ENCODE measurements at places on chromosomes 16 and 17.

DNA sequence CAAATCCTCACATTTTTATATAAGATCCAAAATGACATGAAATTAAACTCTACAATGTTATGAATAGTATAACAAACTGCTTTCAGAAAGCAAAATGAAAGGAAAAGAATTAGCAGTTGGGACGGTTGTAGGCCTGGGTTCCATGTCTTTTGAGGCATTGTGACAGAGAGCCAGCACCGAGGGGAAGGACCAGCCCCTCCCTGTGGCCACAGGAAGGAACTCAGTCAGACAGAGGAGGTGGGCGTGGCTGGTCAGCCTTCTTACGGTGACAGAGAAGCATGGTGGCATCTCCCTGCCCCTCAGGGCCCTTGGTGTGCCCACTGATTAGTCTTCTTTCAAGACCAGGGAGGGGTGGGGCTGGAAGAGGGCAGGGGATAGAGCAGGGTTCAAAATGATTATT is 5.7 kb downstream of the ZNF319 start:
- no peak for DNase-seq

- DNase-seq = no peak
These were observed 1.3 kb upstream of the CUEDC1 start for GRCh38 chr17:57956291-57957119.

GRCh38 chr17:5902181-5903140 is 167.7 kb upstream of the WSCD1 start:
- DNase-seq = no peak

DNA sequence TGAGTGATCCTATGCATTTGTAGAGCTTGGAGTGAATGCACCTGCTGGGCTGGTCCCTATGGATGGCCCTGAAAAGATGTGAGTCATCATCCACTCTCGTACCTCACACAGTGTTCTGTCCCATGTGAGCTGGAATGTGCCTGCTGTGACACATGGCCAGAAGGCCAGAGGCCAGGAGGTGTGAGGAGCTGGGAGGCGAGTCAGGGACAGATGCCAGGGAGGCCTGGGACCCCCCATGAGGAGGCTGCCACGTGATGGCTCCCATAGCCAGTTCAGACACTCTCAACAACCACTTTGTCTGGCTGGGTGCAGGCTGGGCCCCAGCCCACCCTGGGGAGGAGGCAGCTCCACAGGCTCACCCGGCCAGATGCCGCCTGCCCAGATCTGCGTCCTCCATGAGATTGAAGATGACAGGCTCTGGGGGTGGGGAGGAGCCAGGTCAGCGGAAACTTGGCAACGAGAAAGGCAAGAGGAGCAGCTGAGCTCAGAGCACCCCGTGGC is 168.8 kb downstream of the C16orf78 start:
- no peak for DNase-seq

GRCh38 chr17:78253946-78254672 is 22.7 kb downstream of the TMEM235 start:
- peak; percentile 93 for DNase-seq

- DNase-seq = no peak
These were observed 9.0 kb upstream of the CDH3 start for GRCh38 chr16:68636064-68636560.

GRCh38 chr16:59339871-59340270 is 605.8 kb upstream of the GOT2 start:
- no peak for DNase-seq

DNA sequence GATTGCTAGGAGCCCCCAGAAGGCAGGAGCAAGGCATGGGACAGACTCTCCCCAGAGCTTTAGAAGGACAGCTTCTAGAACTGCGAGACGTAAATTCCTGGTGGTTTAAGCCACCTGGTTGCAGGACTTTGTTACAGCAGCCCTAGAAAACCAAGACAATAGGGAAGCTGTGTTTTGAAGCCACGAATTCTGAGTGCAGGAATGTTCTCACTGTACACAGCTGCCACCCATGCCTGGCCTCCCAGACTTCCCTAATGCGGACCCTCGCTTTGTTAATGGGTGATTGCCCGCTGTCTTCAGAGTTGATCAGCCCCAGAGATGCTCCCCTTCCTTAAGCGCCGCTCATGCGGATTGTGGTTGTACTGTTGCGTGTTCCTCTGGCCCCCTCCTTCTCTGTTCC is 177.1 kb downstream of the MSI2 start:
- DNase-seq = no peak

DNA sequence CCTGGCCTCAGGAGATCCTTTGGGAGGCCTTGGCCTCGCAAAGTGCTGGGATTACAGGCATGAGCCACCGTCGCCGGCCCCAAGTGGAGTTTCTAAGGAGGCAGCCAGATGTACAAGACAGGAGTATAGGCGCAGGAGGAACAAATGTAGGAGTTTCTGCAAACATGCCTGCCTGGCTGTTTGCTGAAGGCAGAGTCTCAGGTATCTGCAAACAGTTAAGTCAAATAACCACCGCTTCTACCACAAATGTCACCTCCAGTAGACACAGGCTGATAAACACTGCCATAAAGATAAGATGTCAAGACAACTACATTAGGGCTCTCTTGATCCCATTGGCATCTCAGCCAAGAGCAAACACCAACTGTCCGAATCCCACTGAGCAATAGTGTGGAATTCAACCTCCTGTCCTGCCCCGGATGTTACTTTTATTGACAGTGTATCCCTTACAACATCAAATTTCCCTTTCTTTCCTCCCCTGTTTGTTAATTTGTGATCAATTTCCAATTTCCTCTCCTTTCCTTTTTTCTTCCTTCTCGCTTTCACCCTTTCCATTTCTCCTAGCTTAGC is 5.6 kb upstream of the COG1 start:
- no peak for DNase-seq

- peak; percentile 54 for DNase-seq
These were observed 4.2 kb downstream of the IRX3 start for GRCh38 chr16:54282202-54282927.

- DNase-seq = peak; percentile 57
These were observed 1.9 kb upstream of the LCMT1 start for GRCh38 chr16:25109643-25110042.
